ENCODE measurements at places on chromosomes 3 and 15.

GRCh38 chr3:151362751-151363174 is 21.8 kb downstream of the P2RY12 start:
- no peak for DNase-seq

- DNase-seq: no peak
Measured at GRCh38 chr3:148146241-148146640, 551.5 kb upstream of the AGTR1 start.

- DNase-seq: no peak
Measured at GRCh38 chr3:126684218-126684751, 19.8 kb upstream of the CHCHD6 start.

- no peak for DNase-seq
Measured at GRCh38 chr15:69513986-69514385, 61.4 kb downstream of the RPLP1 start.

- DNase-seq: no peak
Measured at GRCh38 chr3:188979248-188979647, 192.5 kb upstream of the TPRG1 start.

DNA sequence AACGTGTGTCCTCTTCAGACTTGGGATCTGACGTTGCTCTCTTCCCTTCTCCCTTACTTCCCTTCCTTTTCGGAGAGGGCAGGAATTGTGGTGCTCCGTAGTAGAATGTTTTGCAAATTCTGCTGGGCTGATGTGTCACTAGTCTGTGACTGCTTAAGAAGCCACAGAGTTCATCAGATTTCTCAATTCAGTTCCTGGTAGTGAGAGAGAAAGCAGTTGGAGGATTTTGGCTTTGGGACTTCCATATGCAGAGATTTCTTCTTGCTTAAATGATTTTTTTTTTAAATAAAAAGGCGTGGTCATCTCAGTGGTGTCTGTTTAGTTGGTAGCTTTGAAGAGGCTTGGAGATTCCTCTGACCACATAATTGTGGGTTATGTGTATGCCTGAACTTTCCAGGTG is 10.1 kb downstream of the CEMIP start:
- no peak for DNase-seq

- no peak for DNase-seq
Measured at GRCh38 chr15:49436751-49437150, 13.7 kb downstream of the FGF7 start.

DNA sequence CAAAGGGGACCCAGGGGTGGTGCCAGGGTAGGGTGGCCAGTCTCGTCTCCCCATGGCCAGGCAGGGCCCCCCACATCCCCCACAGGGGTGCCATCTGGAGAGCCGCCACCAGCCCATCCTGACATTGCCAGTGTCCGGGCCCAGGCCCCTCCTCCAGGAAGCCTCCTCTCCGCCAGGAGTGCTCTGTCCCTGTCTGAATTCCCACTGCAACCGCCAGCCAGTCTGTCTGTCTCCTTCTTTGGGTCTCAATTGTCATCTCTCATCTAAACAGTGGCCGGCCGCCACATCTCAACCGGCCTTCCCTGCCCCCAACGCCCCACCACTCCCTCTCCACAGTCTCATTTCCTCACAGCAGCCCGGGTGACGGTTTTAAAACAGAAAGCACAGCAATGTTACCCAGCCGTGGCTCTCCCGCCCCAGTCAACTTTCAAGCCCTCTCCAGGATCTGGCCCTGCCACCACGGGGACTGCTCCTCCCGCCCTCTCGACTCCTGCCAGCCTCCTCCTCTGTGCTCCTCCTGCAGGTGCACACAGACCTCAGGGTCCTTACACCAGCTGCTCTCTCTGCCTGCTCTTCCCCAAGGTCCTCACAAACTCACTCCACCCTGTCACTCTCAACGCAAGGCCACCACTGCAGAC is 57.0 kb downstream of the IQSEC1 start:
- peak; percentile 70 for DNase-seq

DNA sequence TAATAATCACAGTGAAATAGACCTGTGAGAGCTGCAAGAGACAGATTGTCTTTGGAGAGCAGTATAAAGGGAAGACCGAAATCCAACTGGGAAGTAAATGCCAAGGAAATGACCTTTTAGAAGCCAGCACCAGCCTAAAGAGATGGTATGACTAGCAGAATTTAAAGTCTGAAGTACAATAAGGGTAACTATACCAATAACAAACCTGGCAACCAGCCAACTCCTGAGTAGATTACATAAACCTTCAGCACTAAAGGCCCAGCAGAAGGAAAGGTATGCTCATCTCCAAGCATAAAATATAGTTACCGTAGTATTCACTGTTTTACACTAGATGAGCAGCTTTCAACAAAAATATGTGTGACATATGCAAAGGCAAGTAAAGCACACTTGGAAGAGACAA is 155.1 kb upstream of the SATB1 start:
- no peak for DNase-seq

DNA sequence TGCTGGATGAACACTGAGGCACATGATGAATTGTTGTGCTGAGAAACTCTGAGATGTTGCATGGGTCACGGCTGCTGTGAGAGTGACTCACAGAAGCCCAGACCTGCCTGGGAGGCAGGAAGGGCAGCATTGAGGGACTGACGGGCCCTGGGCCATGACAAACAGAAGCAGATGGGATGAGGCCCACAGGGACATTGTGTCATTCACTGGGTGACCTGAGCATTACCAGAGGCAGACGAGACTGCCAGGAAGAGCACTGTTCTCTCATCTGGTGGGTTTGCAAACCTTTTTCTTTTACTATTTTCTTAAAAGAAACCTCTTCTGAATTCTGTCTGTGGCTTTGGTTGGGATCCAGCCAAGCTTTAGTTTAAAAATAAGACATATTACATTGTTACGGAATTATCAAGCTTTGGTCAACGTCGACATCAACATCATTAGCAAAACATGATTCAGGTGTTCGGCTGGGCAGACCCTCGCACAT is 67.8 kb downstream of the BDH1 start:
- no peak for DNase-seq

GRCh38 chr3:171007316-171007715 is 19.2 kb downstream of the SLC2A2 start:
- DNase-seq: no peak

GRCh38 chr15:99057020-99057419 is 47.9 kb upstream of the SYNM start:
- DNase-seq: no peak

DNA sequence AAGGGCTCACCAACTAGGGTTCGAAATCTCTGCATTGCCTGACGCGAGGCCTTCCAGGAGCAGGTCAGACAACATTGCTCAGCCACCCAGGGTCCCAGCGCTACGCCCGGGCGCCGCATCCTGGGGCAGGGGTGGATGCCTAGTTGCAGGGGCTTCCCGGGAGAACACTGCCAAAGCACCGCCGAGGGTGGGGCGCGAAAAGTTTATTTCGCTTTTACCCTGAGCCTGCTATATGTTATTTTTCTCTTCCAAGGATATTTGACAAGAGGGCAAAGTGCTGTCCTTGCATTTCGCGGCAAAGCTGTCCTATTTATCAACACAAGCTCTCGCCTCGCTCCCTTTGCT is 549 bp upstream of the SOX14 start:
- no peak for DNase-seq

DNA sequence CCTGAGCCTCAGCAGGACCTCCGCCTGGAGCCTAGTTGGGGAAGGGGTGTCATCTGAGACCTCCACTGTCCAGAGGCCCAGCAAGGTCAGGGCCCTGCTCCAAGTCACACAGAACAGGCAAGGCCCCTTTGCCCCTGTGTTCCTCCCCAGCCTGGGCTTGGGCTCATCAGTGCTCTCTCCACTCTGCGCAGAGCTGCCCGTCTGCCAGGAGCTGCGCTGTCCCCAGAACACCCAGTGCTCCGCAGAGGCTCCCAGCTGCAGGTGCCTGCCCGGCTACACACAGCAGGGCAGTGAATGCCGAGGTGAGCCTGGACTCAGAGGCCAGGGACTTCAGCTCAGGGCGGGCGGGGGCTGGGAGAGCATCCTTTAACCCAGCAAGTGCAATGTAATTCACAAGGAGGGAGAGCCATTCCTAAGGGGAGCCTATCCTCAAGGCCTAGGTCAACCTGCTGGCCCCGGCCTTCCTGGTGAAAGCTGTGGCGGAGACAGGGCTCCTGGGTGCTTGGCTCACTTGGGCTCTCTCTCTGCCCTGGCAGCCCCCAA is 7.7 kb downstream of the STAB1 start:
- DNase-seq: no peak

DNA sequence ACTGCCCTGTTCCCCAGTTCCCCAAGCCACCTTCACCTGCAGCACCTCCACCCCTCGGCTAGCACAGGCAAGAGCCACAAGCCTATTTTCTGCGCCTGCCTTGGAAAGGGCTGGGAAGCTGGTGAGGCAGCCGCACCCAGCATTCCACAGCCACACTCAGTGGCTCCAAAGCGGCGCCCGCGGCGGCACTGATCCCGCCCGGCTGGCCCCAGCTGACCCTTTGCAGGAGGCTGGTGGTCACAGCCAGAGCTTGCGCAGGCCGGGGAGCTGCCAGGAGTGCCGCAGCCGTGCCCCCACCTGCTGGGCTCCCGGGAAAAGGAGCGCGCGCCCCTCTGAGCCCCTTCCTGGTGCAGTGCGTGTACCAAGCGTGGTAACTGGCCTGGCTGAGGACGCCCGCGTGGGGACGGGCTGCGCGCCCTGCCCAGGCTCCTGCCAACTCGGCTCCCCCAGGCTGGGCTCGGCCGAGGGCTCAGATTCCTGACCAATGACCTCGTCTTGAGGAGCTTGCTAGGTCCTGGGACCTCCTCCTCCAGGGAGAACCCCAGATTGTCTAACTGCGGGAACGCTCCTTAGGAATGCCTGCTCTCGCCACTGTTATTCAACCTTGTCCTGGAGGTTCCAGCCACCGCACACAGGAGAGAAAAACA is 13.3 kb downstream of the GRAMD2A start:
- no peak for DNase-seq

DNA sequence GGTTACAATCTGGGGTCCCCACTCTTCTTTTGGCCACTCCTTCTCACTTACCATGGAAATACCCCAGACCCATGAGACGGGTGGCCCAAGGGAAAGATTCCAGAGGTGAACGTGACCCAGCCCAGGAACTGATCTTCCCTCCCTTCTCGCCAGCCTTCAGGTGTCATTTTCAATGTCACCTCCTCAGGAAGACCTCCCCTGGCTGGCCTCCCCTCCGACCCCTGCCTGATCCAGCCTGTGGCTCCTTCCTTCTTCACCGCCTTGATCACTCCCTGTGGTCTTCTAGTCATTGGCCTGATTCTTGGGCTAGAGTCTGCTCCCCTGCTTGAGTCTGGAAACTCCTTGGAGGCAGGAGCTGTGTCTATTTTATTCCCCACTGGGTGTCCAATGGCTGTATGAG is 146.1 kb downstream of the SMAD6 start:
- DNase-seq: no peak

DNA sequence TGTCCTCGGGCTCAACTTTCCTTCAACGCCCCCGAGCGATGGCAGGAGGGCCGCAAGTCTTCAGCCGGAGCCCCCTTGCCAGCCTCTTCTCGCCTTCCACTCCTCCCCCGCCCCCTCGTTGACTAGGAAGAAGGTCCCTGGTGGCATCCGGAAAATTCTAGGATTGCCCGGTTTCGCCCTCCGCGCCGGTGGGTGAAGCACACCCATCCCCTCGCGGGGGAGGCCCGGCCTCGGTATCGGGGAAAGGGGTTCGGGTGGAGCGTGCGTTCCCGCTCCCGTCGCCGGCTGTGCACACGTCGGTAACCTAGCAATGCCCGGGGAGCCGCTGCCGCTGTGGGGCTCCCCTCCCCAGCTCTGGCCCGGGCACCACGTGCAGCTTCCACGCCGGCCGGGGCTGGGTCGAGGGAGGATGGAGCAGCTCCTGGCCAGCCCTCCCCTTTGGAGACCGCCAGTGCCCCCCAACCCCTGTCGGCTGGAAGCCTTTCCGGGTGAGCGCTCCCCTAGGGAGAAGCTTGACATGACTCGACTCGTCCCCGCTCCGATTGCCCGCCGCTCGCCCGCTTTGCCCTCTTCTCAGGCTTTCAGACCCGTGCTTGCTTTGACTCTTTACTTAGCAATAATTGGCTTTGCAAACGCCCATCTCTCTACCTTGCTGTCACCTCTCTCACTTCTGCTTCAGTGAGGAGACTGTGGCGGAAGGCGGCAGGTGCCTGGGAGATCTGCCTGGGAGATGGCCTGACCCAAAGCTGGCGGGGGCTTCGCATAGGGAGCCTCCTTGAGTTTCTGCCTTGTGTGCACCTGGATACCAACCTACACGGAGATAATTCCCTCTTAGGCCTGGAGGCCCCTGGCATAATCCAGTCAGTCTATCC is 1.3 kb downstream of the CACNA1D start:
- no peak for DNase-seq

DNA sequence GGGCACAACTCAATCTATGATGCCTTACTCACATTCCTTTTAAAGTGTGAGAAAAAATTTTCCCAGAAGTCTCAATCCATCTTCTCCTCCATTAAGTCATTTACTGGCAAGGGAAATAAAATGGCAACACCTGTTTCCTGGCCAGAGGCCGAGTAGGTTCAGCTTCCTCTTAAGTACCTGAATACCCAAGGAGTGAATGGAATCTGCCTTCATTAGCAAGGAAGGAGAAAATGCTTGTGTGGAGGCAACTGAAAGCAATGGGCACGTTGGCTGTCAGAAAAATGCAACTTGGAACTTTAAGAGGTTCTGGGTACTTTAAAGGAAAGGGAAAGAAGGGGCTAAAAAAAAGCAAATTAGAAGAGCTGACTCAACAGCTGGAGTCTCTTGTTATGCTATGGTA is 423.6 kb upstream of the ARL6 start:
- no peak for DNase-seq

DNA sequence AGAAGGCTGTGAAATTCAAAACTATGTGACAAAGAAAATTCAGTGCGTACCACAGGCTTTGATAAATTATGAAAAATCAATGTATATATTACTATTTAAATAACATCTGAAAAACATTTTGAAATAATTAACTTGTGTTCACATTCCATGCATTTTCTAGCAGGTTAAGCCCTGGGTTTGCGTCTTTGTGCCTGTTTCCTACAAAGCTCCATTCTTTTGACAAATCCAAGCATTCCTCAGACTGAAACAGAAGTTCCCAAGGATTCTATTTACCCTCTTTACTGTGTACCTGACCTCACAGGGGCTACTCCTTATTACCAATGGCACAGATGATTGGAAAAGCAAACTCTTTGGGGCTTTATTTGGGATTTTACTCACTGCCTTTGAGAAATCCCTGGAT is 1.9 kb downstream of the PAQR9 start:
- DNase-seq: no peak

DNA sequence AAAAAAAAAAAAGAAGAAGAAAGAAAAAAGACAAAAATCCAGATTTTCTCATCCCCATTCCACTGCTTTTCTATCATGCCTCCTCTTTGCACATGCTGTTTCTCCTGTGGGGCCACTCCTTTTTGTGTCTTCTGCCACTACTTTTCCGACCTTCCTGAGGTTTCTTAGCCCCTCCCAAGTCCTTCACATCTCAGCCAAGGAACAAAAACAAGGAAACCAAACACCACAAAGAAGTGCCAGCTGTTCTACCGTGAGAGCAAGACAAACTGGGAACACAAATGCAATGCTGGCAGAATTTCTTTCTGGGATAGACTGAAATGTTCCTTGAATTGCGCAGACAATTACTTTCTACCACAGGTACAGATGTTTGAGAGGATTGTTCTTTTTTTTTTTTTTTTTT is 83.2 kb downstream of the MB21D2 start:
- DNase-seq: no peak

- DNase-seq: no peak
Measured at GRCh38 chr15:72790302-72790910, 6.8 kb upstream of the ADPGK start.

Data from central memory CD4-positive, alpha-beta T cell (primary cell).